AG09309 (cell line): ENCODE measurements at places on chromosomes 2 and 18.
A peak's percentile ranks its signal among the peaks of the same experiment; 100 is the strongest.

GRCh38 chr2:109230941-109231420, 102.0 kb downstream of the SH3RF3 start:
- DNase-seq, result no peak

- DNase-seq, result peak; percentile 40
Observed at GRCh38 chr2:71756280-71756906, 303.0 kb downstream of the DYSF start.

GRCh38 chr2:198374375-198375082, 570.1 kb downstream of the PLCL1 start:
- peak; percentile 59 for DNase-seq

DNA sequence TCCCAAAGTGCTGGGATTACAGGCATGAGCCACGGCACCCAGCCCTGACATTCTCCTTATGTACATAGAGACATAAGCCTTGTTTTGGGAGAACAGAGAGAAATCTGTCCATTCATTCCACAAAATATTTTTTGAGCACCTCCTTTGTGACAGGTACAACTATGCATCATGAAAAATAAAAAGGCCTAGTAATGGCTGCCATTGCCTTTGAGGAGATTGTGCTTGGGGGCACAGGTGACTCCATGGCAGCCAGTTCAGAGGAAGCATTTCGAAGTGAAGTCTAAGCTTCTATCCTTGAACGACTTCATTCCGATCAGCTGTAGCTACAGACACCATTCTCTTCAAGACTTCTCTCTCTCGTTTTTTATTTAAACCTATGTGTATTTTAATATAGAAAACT, 10.5 kb upstream of the MYCN start:
- DNase-seq, result no peak

- no peak for DNase-seq
Observed at GRCh38 chr2:189046320-189046719, 72.1 kb downstream of the COL3A1 start.

DNA sequence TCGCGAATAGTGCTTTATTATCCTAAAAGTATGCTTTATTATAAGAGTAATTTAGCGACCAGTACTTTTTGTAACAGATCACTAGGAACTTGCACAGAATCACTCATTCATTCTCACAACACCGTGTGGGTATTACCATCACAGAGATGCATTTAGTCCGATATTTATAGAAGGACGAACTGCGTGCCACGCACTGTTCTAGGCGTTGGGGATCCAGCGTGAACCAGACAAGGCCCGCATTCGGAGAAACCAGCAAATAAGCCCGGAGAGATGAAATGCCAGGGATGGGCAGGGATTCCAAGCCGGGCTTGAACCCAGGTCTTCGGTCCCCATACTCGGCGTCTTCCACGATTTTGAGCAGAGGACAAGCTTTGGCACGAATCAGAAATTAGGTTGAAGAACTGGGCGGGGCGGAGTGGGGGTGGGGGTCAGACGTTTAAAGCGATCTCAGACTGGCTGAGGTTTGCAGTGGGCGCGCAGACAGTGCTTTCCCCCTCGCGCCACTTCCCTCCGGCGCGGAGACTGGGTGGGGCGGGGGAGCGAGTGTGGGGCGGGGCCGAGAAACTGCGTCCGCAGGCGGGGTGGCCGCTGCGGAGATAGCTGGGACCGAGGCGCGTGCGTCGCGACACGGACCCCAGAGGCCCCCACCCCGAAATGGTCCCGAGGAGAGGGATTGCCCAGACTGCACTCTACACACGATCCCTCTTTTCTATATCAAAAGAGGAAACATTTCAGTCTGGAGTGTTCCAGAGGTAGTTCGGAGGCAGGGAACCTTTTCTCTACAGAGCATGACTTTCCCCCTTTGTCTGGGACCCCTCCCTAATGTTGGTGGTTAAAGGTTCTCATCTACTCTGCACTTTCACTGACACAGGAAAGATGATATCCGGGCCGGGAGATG, 1.1 kb upstream of the CXCR4 start:
- DNase-seq, result no peak
